Activated T-helper 1 cell treated with Interleukin-2 at 50 U/mL for 16 hours (primary cell): ENCODE measurements at places on chromosomes 3 and 15.

GRCh38 chr3:115350606-115351005 lies 203.5 kb upstream of the ZBTB20 start:
- no peak for DNase-seq

DNA sequence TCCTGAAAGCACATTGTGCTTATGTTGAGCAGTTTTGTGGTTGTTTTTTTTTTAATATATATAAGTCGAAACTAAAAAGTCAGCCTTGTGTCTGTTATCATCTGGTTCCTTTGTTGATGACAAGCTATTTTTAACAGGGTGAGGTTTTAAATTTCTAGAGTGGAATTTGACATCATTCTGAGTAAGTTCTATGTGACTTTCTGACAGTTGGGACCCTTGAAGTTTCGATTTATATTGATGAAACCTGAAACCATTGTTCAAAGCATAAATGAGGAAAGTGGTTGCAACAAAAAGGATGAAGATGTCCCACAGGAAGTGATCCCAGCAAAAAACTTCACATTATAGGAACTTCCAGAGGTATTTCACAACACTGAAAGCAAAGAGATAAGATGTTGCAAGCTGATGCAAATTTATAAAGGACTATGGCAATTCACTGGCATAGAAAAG lies 94.0 kb downstream of the CYP19A1 start:
- DNase-seq, result no peak

- no peak for DNase-seq
These were observed 53.4 kb downstream of the RPLP1 start for GRCh38 chr15:69505956-69506556.

GRCh38 chr3:189316296-189317019 lies 144.7 kb downstream of the TPRG1 start:
- no peak for DNase-seq

DNA sequence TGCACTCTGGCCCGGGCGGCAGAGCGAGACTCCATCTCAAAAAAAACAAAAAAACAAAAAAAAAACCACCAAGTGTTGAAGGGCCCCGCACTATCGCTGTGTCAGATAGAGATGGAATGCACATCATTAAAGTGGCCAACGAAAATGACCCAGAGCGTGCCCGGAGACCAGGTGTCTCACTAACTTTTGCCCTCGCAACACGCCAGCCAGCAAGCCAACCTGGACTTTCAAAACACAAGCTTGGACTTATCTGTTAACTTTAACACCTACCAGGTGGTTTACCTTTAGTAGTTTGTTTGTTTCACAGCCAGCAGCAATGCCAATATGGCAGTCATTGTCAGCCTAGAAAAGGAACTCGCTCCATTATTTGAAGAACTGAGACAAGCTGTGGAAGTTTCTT lies 28.6 kb downstream of the FAM174B start:
- no peak for DNase-seq

DNA sequence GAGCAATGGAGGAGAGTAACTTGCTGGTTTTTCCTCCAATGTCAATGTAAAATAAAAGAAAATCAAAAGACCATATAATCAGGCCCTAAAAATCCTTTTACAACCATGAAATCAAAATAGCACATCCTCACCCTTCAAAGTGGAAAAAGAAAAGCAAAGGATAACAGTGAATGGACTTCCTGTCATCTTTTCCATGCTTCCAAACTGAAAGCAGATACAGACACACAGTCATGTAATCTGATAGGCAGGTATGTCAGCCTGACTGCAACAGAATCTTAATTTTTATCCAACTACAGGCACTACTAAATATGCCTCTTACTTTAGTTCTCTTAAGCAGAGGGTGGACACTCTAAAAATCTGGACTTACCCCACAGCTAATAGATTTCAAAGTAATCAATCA lies 27.8 kb upstream of the IGDCC4 start:
- no peak for DNase-seq

GRCh38 chr15:77597804-77598453 lies 34.8 kb downstream of the LINGO1 start:
- DNase-seq, result no peak

DNA sequence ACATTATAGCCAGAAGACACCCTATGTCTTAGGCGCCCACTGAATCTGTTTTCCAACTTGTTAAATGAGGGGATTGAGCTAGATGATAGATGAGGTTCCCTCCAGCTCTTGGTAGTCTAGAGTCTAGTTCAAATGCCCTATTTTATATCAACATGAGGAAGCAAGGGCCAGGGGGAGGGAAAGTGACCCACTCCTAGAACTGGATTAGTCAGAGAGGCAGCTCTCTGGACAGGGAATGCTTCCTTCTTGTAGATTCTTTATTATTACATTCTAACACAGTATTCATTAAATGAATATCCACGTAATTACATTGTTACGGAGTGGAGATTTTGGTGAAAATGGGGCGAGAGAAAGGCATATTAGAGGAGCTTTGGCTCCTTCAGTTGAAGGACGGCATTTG lies 89.5 kb downstream of the RAD18 start:
- DNase-seq, result no peak

DNA sequence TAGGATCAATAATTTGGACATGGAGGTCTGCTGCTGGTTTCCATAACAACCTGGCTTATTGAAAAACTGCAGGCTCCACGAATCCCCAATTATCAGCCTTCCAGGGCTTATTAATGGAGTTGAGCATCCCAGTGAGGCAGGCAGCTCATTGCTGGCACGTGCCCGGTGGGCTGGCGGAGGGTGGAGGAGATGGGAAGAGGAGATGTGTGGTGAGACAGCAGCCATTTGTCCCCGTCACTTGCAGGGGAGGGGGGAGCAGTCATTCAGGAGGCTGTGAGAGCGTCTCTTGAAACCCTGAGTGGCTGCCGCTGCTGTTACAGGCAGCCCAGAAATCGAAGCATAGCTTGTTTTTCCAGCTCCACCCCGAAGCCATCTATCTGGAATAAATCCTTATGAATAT lies 70.6 kb downstream of the GAP43 start:
- DNase-seq, result no peak

DNA sequence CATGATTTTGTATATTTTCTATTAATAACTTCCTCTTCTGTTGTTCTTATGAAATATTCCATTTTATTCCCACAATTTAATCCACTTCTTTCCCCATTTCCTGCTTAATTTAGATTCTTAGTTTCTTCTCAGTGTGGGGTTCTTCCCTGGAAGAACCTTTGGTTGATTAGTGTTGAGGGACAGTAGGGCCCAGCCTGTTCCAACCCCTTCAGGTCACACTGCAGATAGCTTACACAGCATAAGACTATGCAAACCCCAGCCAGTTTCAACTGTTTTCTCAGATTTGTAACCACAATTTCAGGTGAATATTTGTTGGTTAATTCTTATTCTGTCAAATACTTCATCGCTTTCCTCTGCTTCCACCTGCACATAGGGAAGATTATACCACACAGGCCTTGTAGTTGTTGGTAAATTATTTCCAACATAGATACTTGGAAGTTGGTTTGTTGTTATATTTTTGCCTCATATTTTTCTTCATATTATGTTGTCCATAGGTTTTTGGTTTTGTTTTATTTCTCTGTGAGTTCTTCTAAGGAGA lies 34.7 kb downstream of the AADACL2 start:
- no peak for DNase-seq
